ENCODE measurements at places on chromosomes 2 and 18.

DNA sequence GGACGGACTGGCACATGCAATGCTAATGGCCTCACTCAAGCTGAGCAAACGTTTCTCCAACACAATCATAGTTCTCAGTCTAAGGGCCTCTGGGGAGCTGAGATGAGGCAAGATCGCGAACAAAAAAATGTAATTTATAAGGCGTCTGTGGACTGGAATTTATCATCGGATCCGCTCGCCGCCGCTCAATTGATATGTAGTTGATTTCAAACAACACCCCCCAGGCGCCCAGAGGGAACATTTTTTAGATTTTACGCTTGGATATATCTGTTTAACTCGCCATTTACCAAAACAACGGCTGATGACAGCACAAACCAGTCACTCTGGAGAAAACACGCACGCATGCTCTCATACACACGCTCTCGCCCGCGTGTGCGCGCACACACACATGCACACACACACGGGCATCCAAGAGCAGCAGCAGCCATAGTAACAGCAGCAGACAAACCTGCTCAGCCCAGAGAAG, 335.8 kb downstream of the SMAD2 start:
- DNase-seq = no peak

- peak; percentile 8 for DNase-seq
These were observed 1.3 kb downstream of the ING5 start for GRCh38 chr2:241703032-241703604.

- DNase-seq = no peak
These were observed 33.2 kb downstream of the ANKRD29 start for GRCh38 chr18:23629444-23629946.

DNA sequence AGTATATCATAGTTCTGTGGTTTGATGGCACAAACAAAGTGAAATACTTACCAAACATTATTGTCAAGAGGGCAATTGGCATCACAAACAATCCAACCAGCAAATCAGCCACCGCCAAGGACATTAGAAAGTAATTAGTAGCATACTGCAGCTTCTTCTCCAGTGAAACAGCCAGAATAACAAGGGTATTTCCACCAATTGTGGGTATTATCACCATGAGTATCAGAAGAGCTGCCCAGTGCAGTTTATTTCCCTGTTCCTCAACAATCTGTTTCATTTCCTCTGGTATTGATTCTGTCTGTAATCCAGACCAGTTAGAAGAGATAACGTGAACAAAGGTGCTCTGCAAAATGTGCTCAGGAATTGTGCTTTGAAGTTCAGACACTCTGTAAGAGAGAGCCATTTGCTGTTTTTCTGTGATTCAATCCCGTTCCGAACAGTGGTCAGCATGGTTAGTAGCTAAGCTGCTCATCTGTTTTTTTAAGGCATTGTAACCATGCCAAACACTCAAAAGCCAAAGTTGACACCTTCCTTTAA, 1.4 kb downstream of the HTR2B start:
- no peak for DNase-seq

GRCh38 chr2:238772635-238773297, 75.1 kb upstream of the TWIST2 start:
- DNase-seq = no peak

DNA sequence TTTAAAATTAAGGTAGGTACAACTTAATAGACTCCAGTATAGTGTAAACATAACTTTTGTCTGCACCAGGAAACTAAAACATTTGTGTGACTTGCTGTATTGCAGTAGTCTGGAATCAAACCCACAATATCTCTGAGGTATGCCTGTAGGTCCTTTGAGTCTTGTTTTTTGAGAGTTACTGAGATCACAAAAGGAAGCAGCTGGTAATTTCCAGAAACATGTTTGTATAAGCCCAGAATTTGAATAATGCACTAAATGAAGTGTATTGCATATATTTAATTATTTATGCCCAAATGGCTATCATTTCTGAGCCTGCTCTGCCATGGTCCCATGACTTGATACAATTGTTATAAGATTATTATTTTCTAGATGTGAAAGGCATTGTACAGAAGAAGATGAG, 143.3 kb upstream of the LYPD6 start:
- DNase-seq = no peak

All from fibroblast of skin of right biceps (primary cell).